ENCODE measurements at places on chromosomes 6 and 20. TPM values are rescaled to one million over a fixed set of nuclear protein-coding genes. Genes with fewer than 3 reads are reported as not detected.

C20orf144 gene
- total RNA-seq: not detected

- H3K36me3 ChIP-seq: no peaks in the 10 kb centered on the region
- H3K27ac ChIP-seq: no peak overlapping the region
- no peaks in the 10 kb centered on the region for H3K27me3 ChIP-seq
- no peaks in the 10 kb centered on the region for H3K4me1 ChIP-seq
Observed at GRCh38 chr6:29679962-29680361, 990 bp downstream of the ZFP57 start.

DNA sequence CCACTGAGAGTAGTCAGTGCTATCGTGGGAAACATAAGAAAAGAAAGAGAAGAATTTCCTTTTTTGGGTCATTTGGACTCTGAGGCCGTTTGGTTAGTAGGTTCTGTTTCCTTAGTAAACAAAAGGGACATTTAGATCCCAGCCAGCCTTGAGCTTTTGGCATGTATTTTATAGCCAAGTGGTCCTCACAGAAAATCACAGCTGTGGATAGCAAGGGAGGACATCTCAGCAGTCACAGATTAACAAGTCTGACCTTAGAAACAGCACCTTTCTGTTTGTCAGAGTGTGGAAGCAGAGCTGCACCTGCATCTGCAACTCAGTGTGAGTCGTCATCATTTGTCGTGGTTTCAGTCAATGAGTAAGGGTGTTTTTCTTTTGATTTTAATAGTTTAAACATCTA, 40.5 kb downstream of the FAM120B start:
- H3K36me3 ChIP-seq: no peaks in the 10 kb centered on the region
- no peaks in the 10 kb centered on the region for H3K4me1 ChIP-seq
- no peak for DNase-seq

SNPH gene
- total RNA-seq: 2.4 TPM

DNA sequence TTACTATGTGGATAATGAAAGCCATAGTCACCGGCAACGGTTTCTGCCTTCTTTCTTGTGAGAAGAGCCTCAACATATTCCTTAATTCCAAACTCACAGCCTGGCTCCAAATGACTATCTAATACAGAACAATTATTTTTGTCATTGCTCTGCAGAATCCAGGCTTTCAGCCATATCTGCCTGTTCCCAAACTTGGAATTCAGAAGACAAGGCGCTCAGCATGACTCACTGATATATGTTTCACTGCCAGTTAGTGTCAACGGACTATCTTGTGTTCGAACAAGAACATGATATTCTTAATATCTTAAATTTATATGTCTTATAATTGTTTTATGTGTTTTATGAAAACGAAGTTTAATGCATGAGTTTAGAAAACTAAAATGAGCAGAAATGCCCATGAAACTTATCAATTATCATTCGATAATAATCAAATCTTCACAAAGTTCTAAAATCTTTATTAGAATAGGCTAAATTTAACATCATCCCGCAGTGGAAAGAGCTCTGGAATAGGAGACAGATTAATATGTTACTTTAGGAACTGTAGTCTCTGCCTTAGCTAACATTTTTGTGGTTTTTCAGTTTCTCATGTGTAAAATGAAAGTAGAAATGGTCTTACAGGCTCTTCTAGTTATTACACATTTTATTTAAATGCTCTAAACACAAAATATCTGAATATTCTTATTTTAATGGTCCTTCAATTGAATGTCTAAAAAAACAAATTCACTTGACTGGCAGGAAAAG, 669.3 kb upstream of the GJE1 start:
- H3K27me3 ChIP-seq: no peaks in the 10 kb centered on the region
- H3K27ac ChIP-seq: no peak overlapping the region
- H3K36me3 ChIP-seq: no peaks in the 10 kb centered on the region
- DNase-seq: no peak
- H3K4me3 ChIP-seq: no peak overlapping the region

RFX6 gene
- 0.48 TPM for total RNA-seq

PABPC1L gene
- total RNA-seq: 112 TPM
